Stomach (tissue), 19 donors: ENCODE measurements at places on chromosomes 2 and 18. TPM values are rescaled to one million over a fixed set of nuclear protein-coding genes. Genes with fewer than 3 reads are reported as not detected.
A peak's percentile ranks its signal among the peaks of the same experiment; 100 is the strongest.

- DNase-seq: no peak
Measured at GRCh38 chr2:189684811-189685210, 10.3 kb downstream of the ANKAR start.

- DNase-seq: peak; percentile 48
Measured at GRCh38 chr18:3794537-3795348, 344.8 kb downstream of the TGIF1 start.

The TCF23 gene
- 0.03 TPM for polyA plus RNA-seq

- no peak for DNase-seq
Measured at GRCh38 chr18:57026316-57026715, 120.6 kb upstream of the BOD1L2 start.

GRCh38 chr2:111896024-111896423 lies 2.4 kb upstream of the MERTK start:
- DNase-seq: no peak

- no peak for DNase-seq
Measured at GRCh38 chr2:83282841-83283240, 1176.2 kb downstream of the SUCLG1 start.

- DNase-seq: no peak
Measured at GRCh38 chr2:150320608-150321007, 166.9 kb downstream of the RND3 start.

DNA sequence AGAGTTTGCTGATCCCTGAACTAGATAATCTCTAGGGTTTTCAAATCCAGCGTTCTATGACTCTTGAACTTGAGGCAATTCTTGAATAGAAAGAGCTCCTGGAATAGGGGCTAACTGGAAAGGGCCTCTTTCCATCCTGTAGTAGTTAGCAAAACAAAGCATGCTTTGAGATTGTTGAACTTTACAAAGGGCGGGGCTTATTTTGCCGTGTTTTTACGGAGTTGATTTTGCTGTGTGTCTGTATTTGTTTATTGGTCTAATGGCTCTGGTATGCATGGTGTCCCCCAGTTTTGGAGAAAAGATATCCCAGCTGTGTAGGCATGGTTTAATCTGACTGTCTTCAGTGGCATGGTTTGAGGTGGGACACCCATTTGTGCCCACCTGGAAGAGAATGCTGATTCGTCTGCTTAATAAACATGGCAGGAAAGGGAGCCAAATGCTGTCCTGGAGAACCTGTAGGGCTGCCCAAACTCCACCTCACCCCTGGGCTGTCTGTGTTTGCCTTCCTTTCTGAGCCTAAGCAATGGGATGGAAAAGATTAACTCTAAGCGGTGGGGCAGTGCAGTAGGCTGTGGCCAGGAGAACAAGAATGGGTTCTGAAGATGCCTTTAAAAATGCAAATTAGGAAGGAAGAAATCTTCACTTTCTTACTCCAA lies 74.1 kb upstream of the FOSL2 start:
- peak; percentile 48 for DNase-seq

The GPR45 gene
- polyA plus RNA-seq: not detected

DNA sequence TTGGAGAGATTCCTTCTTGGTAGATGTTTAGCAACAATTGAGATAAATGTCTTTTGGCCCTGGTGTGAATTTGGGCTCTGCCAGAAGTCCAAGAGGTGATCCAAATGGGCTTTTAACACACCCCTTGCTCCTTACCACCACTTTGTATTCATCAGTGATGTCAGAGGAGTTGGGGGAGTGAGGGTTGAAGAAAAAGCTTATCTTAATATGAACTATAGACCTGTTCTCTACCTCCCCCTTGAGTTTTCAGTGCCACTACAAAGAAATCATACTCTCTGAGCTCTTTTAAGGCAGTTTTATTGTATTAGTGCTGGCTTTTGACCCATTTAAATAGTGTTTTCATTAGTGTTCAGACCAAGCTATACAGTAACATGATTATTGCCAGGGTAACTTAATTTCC lies 229.1 kb downstream of the PHLPP1 start:
- DNase-seq: peak; percentile 54

DNA sequence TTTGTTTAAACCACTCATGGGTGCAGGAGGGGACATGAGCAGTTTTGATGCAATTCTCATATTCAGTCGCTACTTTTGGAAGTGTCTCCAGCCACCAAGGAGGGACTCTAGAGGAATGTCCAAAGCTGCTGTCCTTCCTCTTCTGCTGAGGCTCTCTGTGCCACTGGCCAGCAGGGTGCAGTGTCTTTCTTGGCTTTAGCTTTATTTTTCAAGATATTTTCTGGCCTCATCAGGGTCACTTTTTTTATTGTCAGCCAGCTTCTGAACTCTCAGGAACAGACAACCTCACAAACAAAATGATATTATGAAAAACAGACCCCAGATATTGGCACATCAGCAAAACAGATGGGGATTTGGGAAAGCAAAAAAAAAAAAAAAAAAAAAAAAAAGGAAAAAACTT lies 289.3 kb upstream of the ZSWIM2 start:
- peak; percentile 64 for DNase-seq

The ABCG8 gene
- polyA plus RNA-seq: not detected

DNA sequence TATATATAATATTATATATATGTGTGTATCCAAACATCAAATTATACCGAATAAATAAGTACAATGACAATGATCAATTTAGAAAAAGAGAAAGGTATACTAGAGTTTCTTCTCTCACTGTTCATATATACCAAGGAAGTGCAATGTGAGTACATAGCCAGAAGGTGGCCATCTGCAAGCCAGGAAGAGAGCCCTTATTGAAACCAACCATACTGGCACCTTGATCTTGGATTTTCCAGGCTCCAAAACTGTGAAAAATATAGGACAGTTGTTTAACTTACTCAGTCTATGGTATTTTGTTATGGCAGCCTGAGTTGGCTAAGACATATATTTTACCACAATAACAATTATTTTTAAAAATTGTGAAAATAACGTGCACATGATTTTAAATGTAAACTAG lies 1490.2 kb upstream of the SLC39A10 start:
- DNase-seq: peak; percentile 49

DNA sequence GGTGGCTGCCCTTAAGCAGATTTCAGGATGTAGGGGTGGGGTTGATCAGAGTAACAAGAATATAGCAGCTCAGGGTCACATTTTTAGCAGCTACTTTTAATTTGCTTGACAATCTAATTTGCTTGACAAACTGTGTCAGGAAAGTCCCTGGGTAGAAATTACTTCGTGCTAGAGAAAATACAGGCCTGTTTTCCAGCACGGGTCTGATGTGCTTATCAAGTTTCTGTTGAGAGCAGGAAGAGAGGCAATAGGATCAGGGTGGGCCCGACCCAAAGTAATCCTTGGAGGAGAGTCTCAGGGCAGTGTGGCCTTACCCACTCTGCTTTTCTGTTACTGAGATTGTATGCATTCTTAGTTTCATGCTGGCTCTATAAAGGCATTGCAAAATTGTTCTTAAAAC lies 221.5 kb downstream of the TSN start:
- DNase-seq: peak; percentile 13

DNA sequence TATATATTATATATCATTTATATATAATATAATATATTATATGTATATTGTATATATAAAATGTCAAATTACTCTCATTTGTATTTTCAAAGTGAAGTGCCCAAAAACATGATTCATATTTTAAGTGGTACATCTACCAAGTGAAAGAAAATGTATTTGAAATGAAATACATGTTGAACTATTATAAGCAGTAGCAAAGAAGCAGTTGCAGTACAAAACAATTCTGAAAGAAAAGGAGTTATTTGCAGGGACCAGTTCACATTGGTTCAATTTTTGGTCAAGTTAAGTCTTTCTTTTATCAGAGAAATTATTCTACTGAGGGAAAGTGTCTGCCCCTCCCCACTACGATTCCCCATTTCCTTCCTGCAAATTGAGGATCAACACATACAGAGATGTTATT lies 51.9 kb downstream of the APLF start:
- no peak for DNase-seq

DNA sequence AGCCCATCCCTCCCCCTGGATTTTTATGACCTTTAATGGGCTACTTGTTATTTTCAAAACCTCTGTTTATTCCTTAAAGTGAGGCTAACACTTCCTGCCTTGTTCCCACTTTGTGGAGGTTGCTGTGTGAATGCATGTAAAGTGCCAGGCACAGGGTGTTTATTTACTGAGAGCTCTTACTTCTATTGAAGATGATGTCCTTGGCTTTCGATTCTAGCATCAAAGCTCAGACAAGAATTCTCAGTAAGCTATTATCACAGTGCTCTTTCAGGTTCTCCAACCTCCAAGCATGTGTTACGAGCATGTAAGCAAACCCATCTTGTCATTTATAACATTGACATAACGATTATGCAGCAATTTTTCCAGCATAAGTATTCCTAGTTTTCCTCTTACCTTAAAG lies 44.2 kb downstream of the DPYSL5 start:
- no peak for DNase-seq

GRCh38 chr2:154908327-154908726 lies 209.8 kb downstream of the KCNJ3 start:
- DNase-seq: no peak

- no peak for DNase-seq
Measured at GRCh38 chr2:195434346-195434745, 222.7 kb upstream of the SLC39A10 start.

The HOXD1 gene
- polyA plus RNA-seq: 0.23 TPM

- no peak for DNase-seq
Measured at GRCh38 chr2:88880441-88880953, 189.0 kb downstream of the RPIA start.

- DNase-seq: no peak
Measured at GRCh38 chr2:111618978-111619902, 264.8 kb downstream of the ANAPC1 start.

The LGALSL gene
- 7.4 TPM for polyA plus RNA-seq

The KIF5C gene
- 1.1 TPM for polyA plus RNA-seq

DNA sequence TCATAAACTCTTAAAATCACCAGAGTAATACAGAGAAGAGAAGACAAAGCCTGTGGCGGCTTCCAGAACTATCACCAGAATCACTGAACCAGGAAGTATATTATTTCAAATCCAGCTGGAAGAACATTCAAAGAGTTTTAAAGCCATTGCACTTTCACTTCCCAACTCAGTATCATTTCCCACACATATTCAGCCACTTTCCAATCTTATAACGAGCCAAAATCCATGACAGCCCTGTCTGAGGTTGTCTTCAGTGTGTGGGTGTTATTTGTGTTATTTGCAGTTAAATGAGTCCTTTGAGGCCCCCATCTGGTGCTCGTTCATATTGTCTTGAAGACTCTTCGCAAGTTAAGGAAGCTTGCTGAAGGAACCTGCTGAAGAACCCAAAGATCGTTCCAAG lies 559.9 kb downstream of the TSN start:
- no peak for DNase-seq

DNA sequence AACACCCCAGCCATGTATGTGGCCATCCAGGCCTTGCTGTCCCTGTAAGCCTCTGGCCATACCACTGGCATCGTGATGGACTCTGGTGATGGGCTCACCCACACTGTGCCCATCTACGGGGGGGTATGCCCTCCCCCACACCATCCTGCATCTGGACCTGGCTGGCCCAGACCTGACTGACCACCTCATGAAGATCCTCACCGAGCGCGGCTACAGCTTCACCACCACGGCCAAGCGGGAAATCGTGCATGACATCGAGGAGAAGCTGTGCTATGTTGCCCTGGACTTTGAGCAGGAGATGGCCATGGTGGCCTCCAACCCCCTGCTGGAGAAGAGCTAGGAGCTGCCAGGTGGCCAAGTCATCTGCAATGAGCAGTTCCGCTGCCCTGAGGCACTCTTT lies 80.4 kb upstream of the ZCCHC2 start:
- no peak for DNase-seq

The CRYBA2 gene
- polyA plus RNA-seq: 3.7 TPM

DNA sequence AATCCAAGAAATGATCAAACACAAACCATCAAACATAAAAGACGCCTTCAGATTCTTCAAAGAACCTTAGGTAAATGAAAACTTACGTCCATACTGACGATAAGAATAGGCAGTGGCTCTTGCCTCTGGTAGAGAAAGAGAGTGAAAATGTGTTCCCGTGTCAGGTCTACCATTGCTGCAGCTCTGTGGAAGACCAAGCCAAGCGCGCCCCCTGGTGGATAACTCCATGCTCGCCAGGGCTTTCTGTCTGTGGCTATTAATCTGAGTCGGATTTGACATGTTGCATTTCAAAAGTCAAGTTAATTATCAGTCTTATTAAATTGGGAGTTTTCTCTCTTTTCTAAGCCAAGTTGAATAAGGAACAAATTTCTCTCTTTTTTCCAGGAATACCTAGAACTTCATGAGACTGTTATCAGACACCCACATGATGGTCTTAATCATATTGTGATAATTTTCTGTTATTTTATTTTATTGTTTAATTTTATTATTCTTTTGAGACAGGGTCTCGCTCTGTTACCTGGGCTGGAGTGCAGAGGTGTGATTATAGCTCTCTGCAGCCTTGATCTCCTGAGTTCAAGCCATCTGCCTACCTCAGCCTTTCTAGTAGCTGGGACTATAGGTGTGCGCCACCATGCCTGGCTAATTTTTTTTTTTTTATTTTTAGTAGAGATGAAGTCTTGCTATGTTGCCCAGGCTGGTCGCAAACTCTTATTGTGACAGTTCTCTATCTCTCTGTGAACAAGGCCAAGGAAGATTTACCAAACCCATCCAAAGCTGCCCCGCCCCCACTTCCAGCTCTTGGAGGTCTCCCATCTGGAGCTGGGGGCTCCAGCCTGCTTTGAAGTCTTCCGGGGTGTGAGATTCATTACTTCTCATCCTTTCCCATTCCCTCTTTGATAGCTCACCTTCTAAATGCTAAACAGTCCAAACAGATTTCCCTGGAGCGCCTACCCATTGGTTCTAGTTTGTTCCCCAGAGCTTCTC lies 15.8 kb upstream of the ZAP70 start:
- DNase-seq: peak; percentile 94

DNA sequence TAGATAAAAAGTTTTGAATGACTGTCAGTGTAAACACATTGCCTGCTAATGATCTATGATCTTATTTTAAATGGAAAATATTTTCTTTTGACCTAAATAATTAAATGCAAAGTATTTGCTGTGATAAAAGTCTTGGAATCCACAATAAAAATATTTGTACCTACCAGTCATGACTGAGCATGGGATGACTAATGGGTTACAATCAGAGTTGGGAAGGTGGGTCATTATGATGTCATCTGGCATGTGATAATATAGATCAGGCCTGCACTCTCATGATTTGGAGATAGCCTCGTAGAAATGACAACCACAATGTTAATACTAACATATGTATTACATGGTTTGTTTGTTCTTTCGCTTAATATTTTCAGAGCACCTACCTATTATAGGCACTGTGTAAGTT lies 848.8 kb upstream of the KLHL29 start:
- no peak for DNase-seq

DNA sequence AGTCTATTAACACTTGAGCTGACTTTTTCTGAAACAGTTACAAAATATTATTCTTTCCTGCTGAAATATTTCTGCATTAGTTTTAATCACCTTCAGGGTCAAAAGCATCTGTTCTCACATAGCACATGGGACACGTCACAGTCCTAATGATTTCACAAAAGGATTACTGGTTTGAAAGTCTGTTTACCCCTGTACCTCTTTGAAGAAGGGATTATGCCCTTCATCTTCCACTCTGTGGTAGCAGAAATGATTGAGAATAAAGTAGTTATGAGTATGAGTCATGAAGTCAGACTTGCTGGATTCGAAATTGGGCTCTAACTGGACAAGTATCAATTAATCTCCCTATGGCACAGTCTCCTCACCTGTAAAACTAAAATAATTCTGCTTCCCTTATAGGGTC lies 121.2 kb downstream of the SATB2 start:
- DNase-seq: no peak
